ENCODE measurements at places on chromosomes 6 and 20.

GRCh38 chr6:162618448-162619002, 109.0 kb downstream of the PRKN start:
- no peaks in the 10 kb centered on the region for H3K27me3 ChIP-seq
- H3K27ac ChIP-seq, result no peak overlapping the region
- no peaks in the 10 kb centered on the region for H3K4me1 ChIP-seq

DNA sequence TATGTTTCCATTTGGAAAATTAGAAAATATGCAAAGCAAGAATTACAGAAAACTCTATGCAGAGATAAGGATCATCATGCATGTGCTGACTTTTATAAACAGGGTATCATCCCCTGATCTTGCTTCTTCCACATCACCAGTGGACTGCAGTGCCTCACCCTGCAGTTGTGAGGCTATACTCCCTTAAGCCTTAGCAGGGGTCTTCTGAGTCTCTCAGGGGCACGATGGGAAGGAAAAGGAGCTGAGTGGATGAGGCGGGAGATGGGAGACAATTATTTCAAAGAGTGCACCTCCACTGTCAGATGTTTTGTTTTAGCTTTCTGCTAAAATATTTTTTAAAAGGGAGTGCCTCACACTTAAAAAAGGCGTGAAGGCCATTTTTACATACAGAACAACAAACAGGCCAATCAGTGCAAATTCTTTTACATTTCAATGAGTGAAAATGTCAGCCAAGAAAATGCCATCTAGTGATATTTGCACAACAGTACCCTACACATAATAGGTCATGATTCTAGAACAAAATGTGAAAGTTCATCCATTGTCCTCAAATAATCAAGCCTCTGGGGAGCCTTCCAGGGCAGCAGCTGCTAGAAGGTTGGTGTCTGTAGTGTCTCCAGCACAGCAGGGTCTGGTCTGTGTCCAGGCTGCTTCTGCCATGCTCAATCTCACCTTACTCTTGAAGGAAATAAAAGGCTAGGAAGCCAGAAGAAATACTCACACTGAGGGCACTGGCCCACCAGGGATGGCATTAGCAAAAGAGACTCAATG, 13.2 kb upstream of the SERPINB9 start:
- H3K36me3 ChIP-seq, result no peaks in the 10 kb centered on the region
- H3K4me3 ChIP-seq, result no peak overlapping the region
- no peak for DNase-seq
- peaks cover 12% of the 10 kb centered on the region for H3K4me1 ChIP-seq
- H3K27ac ChIP-seq, result no peak overlapping the region

DNA sequence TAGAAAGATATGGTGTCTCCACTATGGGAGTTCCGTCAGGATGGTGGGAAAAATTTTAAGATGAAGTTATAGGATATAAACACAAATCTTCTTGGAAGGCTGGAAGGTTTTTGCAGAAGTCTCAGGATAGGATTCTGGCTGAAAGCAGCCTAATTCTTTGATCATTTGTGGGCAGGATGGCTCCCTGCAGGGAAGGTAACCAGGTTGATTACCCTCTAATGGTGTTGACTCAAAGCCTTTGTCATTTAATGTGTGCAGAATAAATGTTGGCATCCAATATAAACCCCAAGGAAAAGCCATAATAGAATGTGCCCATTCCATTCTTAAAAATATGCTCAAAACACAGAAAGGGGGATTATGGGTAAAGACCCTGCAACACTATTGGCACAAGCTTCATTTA, 204.3 kb downstream of the EPM2A start:
- H3K27ac ChIP-seq, result no peak overlapping the region
- no peaks in the 10 kb centered on the region for H3K36me3 ChIP-seq

DNA sequence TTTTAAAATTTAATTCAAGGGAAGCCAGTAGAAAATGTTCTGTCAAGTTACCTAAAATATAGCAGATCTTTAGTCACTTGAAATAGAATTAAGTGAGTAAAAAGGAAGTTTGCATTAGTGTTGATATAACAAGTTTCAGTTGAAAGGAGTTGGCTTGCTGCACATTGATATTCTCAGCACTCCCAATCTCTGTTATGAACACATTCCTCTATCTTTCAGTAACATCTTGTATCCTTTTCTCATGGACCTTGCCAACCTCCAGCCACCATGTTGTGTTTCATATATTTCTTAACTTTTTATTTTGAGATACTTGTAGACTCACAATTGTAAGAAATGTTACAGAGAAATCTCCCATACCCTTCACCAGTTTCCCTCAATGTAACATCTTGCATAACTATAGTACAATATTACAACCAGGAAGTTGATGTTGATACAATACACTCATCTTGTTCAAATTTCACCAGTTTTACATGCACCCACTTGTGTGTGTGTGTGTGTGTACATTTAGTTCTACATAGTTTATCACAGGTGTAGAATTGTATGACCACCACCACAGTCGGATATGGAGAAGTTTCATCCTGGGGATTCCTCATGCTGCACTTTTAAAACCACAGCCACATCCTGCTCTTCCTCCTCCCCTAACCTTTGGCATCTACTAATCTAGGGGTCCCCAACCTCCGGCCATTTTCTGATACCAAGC, 20.2 kb upstream of the PAQR8 start:
- H3K36me3 ChIP-seq, result no peaks in the 10 kb centered on the region
- H3K4me1 ChIP-seq, result peaks cover 6% of the 10 kb centered on the region
- DNase-seq, result no peak

- H3K4me3 ChIP-seq, result no peak overlapping the region
- no peak for DNase-seq
- H3K27me3 ChIP-seq, result no peaks in the 10 kb centered on the region
- H3K36me3 ChIP-seq, result no peaks in the 10 kb centered on the region
- H3K27ac ChIP-seq, result no peak overlapping the region
These were observed 112.7 kb downstream of the PSMB1 start for GRCh38 chr6:170440437-170440836.

DNA sequence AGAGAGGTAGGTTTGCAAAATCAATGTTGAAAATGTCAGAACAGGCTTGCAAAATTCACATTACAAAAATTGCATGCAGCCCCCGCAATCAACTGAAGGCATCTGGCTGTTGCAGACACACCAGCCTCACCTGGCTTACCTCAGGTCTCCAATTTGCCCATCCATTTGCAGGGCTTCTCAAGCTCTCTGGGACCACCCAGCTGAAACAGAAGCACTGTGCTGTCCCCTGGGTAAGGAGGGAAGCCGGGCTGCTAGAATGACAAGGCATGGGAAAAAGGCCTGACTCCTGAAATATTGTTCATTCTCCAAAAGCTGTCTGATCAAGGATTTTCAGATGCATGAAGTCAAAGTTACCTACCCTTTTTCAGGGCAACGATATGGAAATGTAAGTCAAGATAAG, 52.6 kb upstream of the CD93 start:
- no peaks in the 10 kb centered on the region for H3K27me3 ChIP-seq
- no peak overlapping the region for H3K4me3 ChIP-seq
- no peaks in the 10 kb centered on the region for H3K36me3 ChIP-seq
- DNase-seq, result no peak
- H3K4me1 ChIP-seq, result peaks cover 19% of the 10 kb centered on the region

GRCh38 chr6:133369773-133370272, 128.7 kb downstream of the EYA4 start:
- H3K4me3 ChIP-seq, result no peak overlapping the region
- DNase-seq, result no peak
- no peaks in the 10 kb centered on the region for H3K36me3 ChIP-seq
- H3K27ac ChIP-seq, result no peak overlapping the region
- no peaks in the 10 kb centered on the region for H3K4me1 ChIP-seq
- no peaks in the 10 kb centered on the region for H3K27me3 ChIP-seq

DNA sequence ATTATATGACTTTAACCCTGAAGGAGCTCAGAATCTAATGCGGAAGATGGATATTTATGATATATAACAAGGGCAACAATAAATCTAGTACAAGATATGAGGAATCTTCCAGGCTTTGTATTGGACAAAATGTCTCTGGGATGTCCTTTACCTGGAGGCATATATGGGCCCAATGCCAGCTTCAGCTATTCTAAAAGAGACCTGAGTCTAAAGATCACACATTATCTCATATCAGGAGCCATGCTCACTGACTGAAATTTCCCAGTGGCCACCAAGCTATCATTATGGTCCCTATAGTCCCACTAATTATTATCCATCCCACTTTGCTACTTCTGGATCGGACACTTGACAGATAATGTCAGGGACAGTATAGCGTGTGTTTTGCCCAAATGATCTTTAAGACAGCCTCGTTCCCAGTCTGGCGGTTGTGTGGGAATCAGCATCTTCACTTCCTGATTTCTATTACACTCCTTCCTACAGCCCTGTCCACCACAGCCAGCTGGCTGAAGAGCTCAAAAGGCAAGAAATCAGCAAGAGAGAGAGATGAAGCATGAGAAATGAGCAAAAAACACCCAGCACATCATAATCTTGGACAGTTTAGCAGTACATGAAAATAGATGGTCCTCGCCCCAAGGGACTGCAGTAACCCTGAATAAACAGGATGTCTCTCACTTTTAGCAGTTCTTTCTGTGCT, 34.9 kb downstream of the KLHL31 start:
- no peak overlapping the region for H3K4me3 ChIP-seq
- H3K36me3 ChIP-seq, result no peaks in the 10 kb centered on the region
- H3K4me1 ChIP-seq, result no peaks in the 10 kb centered on the region
- H3K27me3 ChIP-seq, result peaks cover 3% of the 10 kb centered on the region
- no peak for DNase-seq
- H3K27ac ChIP-seq, result no peak overlapping the region

DNA sequence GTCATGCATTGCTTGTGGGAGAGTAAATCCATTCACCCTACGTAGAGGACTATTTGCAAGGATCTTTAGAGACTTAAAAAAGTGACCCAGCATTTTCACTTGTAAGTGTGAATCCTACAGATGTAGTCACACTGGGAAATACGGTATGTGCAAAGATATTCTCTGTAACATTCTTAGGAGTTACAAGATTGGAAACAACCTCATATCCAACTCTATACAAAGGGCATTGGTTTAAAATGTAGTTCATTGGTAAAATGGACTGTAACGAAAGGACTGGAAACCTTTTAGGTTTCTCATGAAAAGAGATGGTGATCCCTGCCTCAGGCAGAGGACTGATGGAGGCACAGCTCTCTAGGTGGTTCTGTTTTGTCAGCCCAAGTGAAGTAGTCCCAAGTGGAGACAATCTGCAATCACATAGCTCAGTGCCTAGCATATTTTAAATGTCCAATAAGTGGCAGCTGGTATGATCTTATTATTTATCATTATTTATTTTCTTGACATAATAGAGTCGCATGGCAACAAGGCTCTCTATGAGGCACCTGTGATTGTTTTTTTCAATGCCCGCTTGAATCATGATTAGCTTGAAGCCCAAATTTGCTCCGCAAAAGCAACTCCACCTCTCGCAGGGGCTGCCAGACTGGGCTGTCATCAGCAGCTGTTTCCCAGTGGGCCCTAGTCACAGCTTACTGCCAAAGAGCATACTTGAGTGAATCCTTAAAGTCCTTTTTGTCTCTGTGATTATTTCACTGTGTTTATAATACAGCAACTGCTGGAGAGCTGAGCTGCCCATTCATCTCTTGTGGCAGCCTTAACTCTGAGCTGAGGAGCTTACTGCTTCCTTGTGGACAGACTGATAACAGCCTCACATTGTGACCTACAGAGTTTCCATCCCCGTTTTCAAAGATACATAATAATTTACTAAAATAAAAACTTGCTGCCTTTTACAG, 19.8 kb upstream of the ENPP1 start:
- no peaks in the 10 kb centered on the region for H3K36me3 ChIP-seq
- H3K27me3 ChIP-seq, result no peaks in the 10 kb centered on the region
- DNase-seq, result no peak
- no peak overlapping the region for H3K4me3 ChIP-seq

DNA sequence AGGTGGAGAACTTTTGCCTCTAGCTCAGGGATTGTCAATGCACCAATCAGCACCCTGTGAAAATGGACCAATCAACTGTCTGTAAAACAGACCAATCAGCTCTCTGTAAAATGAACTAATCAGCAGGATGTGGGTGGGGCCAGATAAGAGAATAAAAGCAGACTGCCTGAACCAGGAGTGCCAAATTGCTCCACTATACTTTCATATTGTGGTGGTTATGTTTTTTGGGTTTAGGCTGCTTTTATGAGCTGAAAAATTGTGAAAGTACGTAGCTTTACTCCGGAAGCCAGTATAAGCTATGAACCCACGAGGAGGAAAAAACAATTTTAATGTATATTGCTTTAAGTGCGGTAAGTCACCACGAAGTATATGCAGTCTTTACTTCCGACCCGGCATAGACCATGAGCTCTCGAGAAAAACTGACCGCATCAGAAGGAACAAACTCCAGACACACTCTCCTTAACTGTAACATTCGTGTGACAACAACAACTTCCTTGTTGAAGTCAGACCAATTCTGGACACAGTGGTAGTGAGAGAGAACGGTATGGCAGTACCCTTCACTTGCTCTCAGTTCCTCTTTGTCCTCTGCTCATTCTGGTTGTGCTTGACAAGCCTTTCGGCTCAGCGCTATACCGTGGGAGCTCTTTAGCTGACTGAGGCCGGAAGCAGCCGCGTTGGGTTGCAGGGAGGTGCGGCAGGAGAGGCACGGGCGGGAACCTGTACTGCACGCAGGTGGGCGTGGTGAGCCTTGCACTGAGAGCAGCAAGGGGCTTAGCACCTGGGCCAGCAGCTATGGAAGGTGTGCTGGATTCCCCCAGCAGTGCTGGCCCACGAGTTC, 81.9 kb upstream of the E2F3 start:
- no peaks in the 10 kb centered on the region for H3K36me3 ChIP-seq
- no peaks in the 10 kb centered on the region for H3K27me3 ChIP-seq
- peaks cover 14% of the 10 kb centered on the region for H3K4me1 ChIP-seq
- DNase-seq, result peak; percentile 75
- peak overlapping the region; percentile 82 for H3K27ac ChIP-seq
- peak overlapping the region; percentile 62 for H3K4me3 ChIP-seq

GRCh38 chr20:47929368-47930115, 144.3 kb upstream of the SULF2 start:
- H3K27ac ChIP-seq, result no peak overlapping the region
- no peak for DNase-seq
- no peaks in the 10 kb centered on the region for H3K36me3 ChIP-seq

DNA sequence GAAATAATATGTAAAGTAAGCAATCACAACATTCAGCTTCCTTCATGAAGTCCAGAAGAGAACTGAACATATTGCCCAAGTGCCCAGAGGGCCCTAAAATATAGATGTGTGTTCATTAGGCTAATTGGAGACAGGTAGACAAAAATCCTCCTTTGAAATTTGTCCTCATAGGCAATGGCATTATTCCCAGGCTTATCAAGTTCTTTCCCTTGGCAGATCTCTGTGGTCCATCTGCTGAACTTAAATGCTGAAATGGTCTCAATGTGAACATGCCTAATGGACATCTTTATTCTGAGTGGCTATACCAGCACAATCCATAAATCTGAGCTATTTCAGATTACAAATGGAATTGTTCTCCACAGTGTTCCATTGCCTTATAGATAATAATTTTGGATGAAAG, 79.0 kb upstream of the BMP5 start:
- H3K27ac ChIP-seq, result no peak overlapping the region
- no peak for DNase-seq
- H3K36me3 ChIP-seq, result no peaks in the 10 kb centered on the region

GRCh38 chr20:14178952-14179351, 158.5 kb downstream of the FLRT3 start:
- DNase-seq, result no peak
- no peaks in the 10 kb centered on the region for H3K4me1 ChIP-seq
- H3K27me3 ChIP-seq, result no peaks in the 10 kb centered on the region
- H3K27ac ChIP-seq, result no peak overlapping the region
- no peak overlapping the region for H3K4me3 ChIP-seq

GRCh38 chr6:71510856-71511255, 222.2 kb downstream of the OGFRL1 start:
- no peaks in the 10 kb centered on the region for H3K27me3 ChIP-seq
- H3K4me1 ChIP-seq, result no peaks in the 10 kb centered on the region
- DNase-seq, result no peak
- no peak overlapping the region for H3K4me3 ChIP-seq
- H3K36me3 ChIP-seq, result no peaks in the 10 kb centered on the region

Measured in CD4-positive, alpha-beta T cell (primary cell).